ENCODE measurements at places on chromosomes 5 and 9. TPM values are rescaled to one million over a fixed set of nuclear protein-coding genes. Genes with fewer than 3 reads are reported as not detected.

DNA sequence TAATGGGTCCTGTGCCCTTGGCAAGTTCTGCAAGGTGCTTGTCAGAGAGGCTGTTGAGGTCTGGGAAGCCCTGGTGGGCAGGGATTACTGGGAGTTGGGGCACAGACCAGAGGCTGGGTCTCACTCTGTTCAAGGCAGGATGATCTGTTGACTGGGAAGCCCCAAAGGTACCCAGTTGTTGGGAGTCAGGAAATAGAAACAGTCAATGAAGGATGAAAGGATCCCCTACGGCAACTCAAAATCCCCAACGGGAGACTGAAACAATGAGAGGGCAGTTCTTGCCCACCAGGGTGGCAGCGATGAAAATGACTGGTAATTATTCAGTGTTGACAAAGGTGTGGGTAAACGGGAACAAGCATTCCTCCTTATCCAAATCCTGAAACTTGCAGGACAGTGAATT lies 31.2 kb downstream of the BNIP1 start:
- H3K4me3 ChIP-seq = no peak overlapping the region
- H3K4me1 ChIP-seq = no peaks in the 10 kb centered on the region
- no peak for DNase-seq

- H3K27me3 ChIP-seq = no peaks in the 10 kb centered on the region
- no peaks in the 10 kb centered on the region for H3K36me3 ChIP-seq
- no peak overlapping the region for H3K27ac ChIP-seq
- H3K4me3 ChIP-seq = no peak overlapping the region
Observed at GRCh38 chr9:116942593-116943061, 255.5 kb downstream of the TRIM32 start.

DNA sequence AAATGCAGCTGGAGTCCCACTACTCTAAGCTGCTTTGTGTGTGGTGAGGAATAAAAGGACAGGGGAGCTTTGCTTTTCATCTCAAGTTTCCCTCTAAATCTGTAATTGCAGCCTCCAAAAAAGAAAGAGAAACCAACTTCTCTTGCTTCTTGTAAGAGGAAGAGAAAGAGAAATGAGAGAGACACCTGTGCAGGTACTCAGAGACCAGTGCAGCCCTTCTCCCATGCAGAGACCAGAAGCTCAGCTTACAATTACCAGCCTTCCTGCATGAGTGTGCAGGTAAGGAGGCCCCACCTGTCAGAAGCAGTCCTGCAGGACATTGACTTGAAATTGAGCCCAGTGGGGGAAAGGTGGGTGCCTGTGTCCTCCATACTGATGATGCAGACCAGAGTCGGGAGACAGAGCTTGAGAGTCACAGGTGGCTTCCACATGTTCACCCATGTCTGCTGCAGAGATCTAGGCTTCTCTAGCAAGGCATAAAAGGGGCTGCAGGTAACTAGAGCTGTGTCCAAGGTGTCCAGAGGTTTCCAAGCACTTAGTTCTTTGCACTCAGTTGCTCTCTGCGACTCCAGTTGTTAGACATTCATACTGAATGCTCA lies 15.3 kb upstream of the MED10 start:
- H3K4me1 ChIP-seq = no peaks in the 10 kb centered on the region
- DNase-seq = no peak
- no peak overlapping the region for H3K4me3 ChIP-seq
- H3K27ac ChIP-seq = no peak overlapping the region
- H3K36me3 ChIP-seq = no peaks in the 10 kb centered on the region

GRCh38 chr5:79561525-79561893 lies 47.6 kb upstream of the HOMER1 start:
- no peak for DNase-seq
- no peaks in the 10 kb centered on the region for H3K27me3 ChIP-seq
- H3K36me3 ChIP-seq = no peaks in the 10 kb centered on the region

GRCh38 chr5:119333421-119333851 lies 22.4 kb upstream of the TNFAIP8 start:
- DNase-seq = no peak
- no peaks in the 10 kb centered on the region for H3K36me3 ChIP-seq
- H3K27me3 ChIP-seq = no peaks in the 10 kb centered on the region
- no peak overlapping the region for H3K27ac ChIP-seq
- no peak overlapping the region for H3K4me3 ChIP-seq

DNA sequence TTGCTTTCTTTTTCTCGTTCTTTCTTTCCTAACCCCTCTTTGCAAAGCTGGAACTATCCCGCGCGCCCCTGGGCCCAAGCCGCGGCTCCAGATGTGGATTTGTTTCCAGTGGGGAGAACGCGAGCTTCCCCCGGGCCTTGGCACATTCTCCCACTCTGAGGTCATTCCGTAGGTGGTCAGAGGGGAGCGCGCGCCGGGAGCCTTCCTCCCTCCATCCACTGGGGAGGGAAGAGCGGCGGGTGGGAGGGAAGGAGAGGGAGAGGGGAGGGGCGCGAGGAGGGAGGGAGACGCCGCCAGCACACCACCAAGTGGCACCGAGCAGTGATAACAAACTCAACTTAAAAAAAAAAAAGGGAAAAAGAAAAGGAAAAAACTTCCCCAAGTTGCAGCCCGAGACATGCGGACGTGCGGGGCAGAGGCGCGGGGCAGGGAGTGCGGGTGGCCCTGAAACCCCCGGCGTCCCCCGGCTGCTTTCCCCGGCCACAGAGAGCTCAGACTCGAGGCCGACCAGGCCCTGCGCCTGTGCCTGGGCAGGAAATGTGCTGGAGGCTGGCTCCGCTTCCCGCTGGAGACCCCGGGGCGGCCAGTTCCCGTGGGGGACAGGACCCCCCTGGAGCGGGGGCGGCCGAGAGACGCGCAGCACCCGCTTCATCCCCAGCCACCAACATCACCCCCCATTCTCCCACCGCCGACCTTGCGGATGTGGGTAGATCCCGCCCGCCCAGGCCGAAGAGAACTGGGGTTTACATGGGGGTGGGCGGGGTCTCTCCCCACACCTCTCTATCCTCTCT lies 3.1 kb downstream of the IER5L start:
- peak overlapping the region; percentile 96 for H3K27ac ChIP-seq
- DNase-seq = peak; percentile 89
- no peaks in the 10 kb centered on the region for H3K36me3 ChIP-seq
- no peaks in the 10 kb centered on the region for H3K27me3 ChIP-seq

DNA sequence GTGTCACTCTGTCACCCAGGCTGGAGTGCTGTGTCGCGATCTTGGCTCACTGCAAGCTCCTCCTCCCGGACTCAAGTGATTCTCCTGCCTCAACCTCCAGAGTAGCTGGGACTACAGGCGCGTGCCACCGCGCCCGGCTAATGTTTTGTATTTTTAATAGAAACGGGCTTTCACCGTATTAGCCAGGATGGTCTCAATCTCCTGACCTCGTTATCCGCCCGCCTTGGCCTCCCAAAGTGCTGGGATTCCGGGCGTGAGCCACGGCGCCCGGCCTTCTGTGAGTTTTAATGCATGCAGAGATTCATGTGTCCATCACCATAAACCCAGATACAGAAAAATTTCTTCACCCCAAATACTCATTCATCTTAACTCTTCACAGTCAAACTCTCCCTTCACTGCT lies 1046.7 kb downstream of the CDH9 start:
- no peaks in the 10 kb centered on the region for H3K4me1 ChIP-seq
- no peak for DNase-seq
- no peak overlapping the region for H3K27ac ChIP-seq
- H3K27me3 ChIP-seq = no peaks in the 10 kb centered on the region
- H3K36me3 ChIP-seq = no peaks in the 10 kb centered on the region

DNA sequence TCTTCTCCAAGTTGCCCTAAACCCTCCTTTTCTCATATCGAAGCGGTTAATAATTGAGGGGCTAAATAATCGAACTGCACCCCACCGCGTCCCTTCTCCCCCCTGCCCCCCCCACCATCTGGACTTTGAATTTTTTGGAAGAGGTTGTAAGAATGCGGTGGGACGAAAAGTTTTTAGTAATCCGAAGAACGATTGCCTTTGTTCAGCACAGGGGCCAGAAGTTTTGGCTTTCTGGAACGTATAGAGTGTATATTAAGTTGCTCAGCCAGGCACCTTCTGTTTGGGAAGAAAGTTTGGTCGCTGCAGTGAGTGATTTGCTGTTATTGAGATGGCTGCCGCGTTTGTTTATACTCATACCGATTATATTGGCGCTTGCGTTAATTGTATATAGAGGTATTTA lies 518 bp downstream of the ERBIN start:
- H3K4me1 ChIP-seq = peaks cover 23% of the 10 kb centered on the region
- H3K27me3 ChIP-seq = no peaks in the 10 kb centered on the region
- peak overlapping the region; percentile 99 for H3K27ac ChIP-seq
- DNase-seq = no peak
- peak overlapping the region; percentile 79 for H3K4me3 ChIP-seq
- no peaks in the 10 kb centered on the region for H3K36me3 ChIP-seq

The NCBP1 gene
- 25.4 TPM for total RNA-seq

DNA sequence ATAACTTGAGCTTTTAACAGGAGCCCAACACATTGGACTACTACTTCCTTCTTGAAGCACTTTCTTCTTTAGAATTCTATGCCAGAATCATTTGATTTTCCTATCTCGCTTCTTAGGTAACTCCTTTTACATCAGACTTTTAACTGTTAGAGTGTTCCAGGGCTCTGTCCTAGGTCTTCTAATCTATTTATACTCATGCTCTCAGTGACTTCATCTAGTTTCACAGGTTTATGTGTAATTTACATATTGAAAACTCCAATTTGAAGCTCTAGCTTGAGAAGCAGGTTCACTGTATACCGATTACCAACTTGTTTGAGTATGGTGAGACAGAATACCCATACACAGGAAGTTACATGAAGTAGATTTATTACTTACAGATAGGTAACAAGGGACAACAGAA lies 11.3 kb downstream of the SHOC1 start:
- H3K4me3 ChIP-seq = no peak overlapping the region
- no peak for DNase-seq
- no peaks in the 10 kb centered on the region for H3K4me1 ChIP-seq
- no peaks in the 10 kb centered on the region for H3K27me3 ChIP-seq

DNA sequence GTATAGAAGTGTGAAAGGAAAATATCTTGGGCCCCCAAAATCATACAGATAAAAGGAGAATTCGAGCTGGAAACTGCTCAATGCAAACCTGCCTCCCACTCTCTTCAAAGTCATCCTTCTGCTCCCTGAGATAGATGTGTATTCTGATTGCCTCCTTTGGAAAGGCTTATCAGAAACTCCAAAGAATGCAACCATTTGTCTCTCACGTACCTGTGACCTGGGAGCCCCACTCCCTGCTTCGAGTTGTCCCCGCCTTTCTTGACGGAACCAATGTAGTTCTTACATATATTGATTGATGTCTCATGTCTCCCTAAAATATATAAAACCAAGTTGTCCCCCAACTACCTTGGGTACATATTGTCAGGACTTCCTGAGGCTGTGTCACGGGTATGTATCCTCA lies 163.8 kb downstream of the DIRAS2 start:
- no peak overlapping the region for H3K4me3 ChIP-seq
- no peak for DNase-seq
- H3K4me1 ChIP-seq = no peaks in the 10 kb centered on the region
- no peak overlapping the region for H3K27ac ChIP-seq

- H3K4me1 ChIP-seq = no peaks in the 10 kb centered on the region
- H3K4me3 ChIP-seq = no peak overlapping the region
- H3K36me3 ChIP-seq = no peaks in the 10 kb centered on the region
- no peak for DNase-seq
- no peak overlapping the region for H3K27ac ChIP-seq
- H3K27me3 ChIP-seq = no peaks in the 10 kb centered on the region
Observed at GRCh38 chr5:167902298-167902697, 389.1 kb upstream of the WWC1 start.

DNA sequence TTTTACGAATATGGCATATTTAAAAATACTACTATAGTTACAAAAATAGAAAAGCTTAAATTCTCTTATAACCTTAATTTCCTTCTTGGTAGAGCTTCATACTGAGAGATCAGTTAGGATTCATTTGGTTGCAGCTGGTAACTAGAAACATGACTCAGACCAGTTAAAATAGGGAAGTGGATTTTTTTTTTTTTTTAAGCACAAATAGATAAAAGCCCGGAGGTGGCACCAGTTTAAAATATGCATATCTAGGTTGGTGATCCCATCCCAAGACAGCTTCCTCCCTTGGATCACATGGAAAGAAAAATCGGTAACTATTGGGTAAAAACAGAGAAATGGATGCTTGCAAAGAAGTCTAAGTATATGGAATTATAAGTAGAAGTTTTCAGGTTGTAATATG lies 1634.3 kb downstream of the MAT2B start:
- no peaks in the 10 kb centered on the region for H3K36me3 ChIP-seq
- H3K27me3 ChIP-seq = no peaks in the 10 kb centered on the region
- H3K27ac ChIP-seq = no peak overlapping the region
- no peak overlapping the region for H3K4me3 ChIP-seq

GRCh38 chr9:68648164-68648563 lies 56.9 kb upstream of the PIP5K1B start:
- DNase-seq = no peak
- H3K4me3 ChIP-seq = no peak overlapping the region
- H3K4me1 ChIP-seq = no peaks in the 10 kb centered on the region
- no peaks in the 10 kb centered on the region for H3K27me3 ChIP-seq

DNA sequence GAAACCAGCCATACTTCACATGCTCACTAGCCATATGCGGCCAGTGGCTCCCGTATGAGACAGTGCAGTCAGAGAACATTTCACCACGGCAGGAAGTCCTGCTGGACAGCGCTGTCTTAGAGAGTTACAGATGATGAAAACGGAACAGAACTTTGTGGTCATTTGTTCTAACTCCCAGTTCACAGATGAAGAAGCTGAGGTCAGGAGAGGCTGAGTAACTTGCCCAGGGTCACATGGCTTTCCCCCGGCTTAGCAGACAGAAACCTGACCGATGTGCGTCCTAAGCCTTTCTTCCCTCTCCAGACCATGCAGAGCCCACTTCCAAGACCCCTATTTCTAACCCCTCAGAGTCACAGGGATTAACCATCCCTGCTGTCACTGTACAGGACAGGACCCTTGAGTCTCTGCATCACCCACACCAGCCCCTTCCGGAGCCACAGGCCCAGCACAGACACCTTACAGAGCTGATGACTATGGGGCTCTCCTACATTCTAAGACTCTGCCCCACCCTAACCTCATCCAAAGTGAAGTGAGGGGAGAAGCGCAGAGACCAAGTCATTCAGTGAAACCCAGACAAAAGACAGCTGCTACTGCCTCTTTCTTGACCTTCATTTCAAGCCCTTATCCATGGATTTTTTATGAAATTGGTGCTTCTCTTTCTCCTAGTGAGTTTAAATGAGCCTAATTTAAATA lies 86.9 kb downstream of the PTPN3 start:
- H3K27ac ChIP-seq = no peak overlapping the region
- no peaks in the 10 kb centered on the region for H3K27me3 ChIP-seq
- H3K4me1 ChIP-seq = no peaks in the 10 kb centered on the region
- H3K4me3 ChIP-seq = no peak overlapping the region

- DNase-seq = no peak
- H3K4me1 ChIP-seq = no peaks in the 10 kb centered on the region
- H3K27me3 ChIP-seq = no peaks in the 10 kb centered on the region
- no peaks in the 10 kb centered on the region for H3K36me3 ChIP-seq
- H3K27ac ChIP-seq = no peak overlapping the region
Observed at GRCh38 chr5:9596171-9596780, 33.9 kb downstream of the TAS2R1 start.

The TRPM3 gene
- 0.35 TPM for total RNA-seq

- no peaks in the 10 kb centered on the region for H3K4me1 ChIP-seq
- H3K36me3 ChIP-seq = no peaks in the 10 kb centered on the region
- no peak for DNase-seq
- H3K27ac ChIP-seq = no peak overlapping the region
- no peak overlapping the region for H3K4me3 ChIP-seq
- H3K27me3 ChIP-seq = no peaks in the 10 kb centered on the region
Observed at GRCh38 chr9:120184266-120184665, 395.7 kb downstream of the CDK5RAP2 start.

GRCh38 chr9:122827761-122828093 lies 661 bp downstream of the PDCL start:
- no peak for DNase-seq
- peak overlapping the region; percentile 93 for H3K4me3 ChIP-seq
- H3K27ac ChIP-seq = peak overlapping the region; percentile 95
- peaks cover 26% of the 10 kb centered on the region for H3K4me1 ChIP-seq

The GHR gene
- 6.6 TPM for total RNA-seq
